ENCODE measurements at places on chromosomes 7 and 10. TPM values are rescaled to one million over a fixed set of nuclear protein-coding genes. Genes with fewer than 3 reads are reported as not detected.

- H3K4me3 ChIP-seq, result no peak overlapping the region
- no peaks in the 10 kb centered on the region for H3K27me3 ChIP-seq
- no peak for DNase-seq
- H3K36me3 ChIP-seq, result peaks cover 8% of the 10 kb centered on the region
These were observed 50.9 kb downstream of the ICA1 start for GRCh38 chr7:8210845-8211724.

DNA sequence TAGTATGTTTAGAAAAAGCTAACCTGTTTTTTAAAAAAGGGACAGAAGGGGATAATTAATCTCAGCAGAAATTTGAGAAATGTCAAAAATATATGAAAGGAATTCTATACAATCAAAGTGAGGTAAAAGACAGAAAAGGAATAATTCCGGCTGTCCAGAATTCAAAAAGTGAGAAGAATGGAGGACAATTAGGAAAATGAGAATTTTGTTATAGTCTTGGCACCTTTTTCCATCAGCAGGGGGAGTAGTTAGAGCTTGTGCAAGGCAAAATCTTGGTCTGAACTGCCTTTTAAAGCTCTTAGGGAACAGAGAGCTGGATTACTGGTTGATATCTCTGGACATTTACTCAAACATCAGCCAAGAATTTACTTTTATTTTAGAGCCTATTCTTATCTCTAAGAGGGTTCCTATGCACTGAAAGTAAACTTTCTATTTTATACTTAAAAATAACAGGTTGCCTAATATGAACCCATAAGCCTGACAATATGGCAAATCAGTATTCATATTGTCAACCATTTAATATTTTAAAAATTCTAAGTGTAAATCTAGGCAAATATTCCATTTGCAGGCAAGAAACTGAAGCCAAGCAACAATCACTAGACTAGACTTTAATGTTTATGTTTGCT lies 185.6 kb downstream of the ANK3 start:
- H3K27me3 ChIP-seq, result no peaks in the 10 kb centered on the region
- H3K4me1 ChIP-seq, result no peaks in the 10 kb centered on the region
- H3K27ac ChIP-seq, result no peak overlapping the region
- H3K36me3 ChIP-seq, result no peaks in the 10 kb centered on the region
- no peak overlapping the region for H3K4me3 ChIP-seq

- no peak overlapping the region for H3K27ac ChIP-seq
- peaks cover 2% of the 10 kb centered on the region for H3K4me1 ChIP-seq
- no peaks in the 10 kb centered on the region for H3K27me3 ChIP-seq
- no peak overlapping the region for H3K4me3 ChIP-seq
- peaks cover 39% of the 10 kb centered on the region for H3K36me3 ChIP-seq
These were observed 49.1 kb downstream of the NCAPG2 start for GRCh38 chr7:158655507-158655906.

Gene LOXL4
- 1.2 TPM for polyA plus RNA-seq

DNA sequence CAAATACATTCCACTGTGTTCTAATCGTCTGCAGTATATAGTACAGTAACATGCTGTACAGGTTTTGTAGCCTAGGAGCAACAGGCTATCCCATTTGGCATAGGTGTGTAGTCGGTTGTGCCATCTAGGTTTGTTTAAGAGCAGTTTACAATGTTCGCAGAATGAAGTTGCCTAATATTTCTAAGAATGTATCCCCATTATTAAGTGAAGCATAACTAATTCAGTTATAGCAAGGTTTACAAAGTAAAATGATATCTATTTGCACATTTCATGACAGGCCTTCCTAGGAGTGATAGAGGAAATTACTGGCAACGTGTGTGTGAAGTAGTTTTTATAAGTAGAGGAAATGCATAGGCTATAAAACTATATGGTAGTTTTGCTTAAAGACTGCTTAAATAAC lies 4.0 kb downstream of the CREM start:
- H3K4me1 ChIP-seq, result peaks cover 47% of the 10 kb centered on the region
- DNase-seq, result peak; percentile 38
- no peaks in the 10 kb centered on the region for H3K36me3 ChIP-seq
- H3K4me3 ChIP-seq, result no peak overlapping the region
- H3K27me3 ChIP-seq, result no peaks in the 10 kb centered on the region
- peak overlapping the region; percentile 7 for H3K27ac ChIP-seq

Gene NEUROG3
- not detected for polyA plus RNA-seq

DNA sequence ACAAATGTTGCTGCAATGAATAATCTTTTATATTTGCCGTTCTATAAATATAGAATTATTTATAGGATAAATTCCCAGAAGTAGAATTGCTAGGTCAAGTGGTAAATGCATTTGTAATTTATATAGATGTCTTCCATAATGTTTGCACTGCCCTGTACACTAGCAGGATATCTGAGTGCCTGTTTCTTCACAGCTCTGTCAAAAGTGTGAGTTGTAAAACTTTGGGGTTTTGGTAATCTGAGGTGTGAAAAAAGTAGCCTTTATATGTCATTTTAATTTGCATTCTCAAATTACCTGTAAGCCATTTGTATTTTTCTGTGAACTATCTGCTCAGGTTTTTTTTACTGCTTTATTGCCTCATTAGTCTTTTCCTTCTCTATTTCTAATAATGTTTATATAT lies 271.2 kb downstream of the NEBL start:
- H3K36me3 ChIP-seq, result no peaks in the 10 kb centered on the region
- no peak overlapping the region for H3K27ac ChIP-seq
- H3K4me3 ChIP-seq, result no peak overlapping the region
- H3K4me1 ChIP-seq, result peaks cover 4% of the 10 kb centered on the region

Gene PIP
- not detected for polyA plus RNA-seq

- no peaks in the 10 kb centered on the region for H3K36me3 ChIP-seq
- H3K27ac ChIP-seq, result no peak overlapping the region
- H3K4me3 ChIP-seq, result no peak overlapping the region
- no peaks in the 10 kb centered on the region for H3K4me1 ChIP-seq
- no peaks in the 10 kb centered on the region for H3K27me3 ChIP-seq
- peak; percentile 8 for DNase-seq
These were observed 11.5 kb downstream of the OR6B1 start for GRCh38 chr7:144011458-144012230.

- no peak overlapping the region for H3K4me3 ChIP-seq
- no peak for DNase-seq
- H3K27me3 ChIP-seq, result no peaks in the 10 kb centered on the region
- H3K27ac ChIP-seq, result no peak overlapping the region
These were observed 190.8 kb downstream of the GFRA1 start for GRCh38 chr10:116082206-116082605.

- H3K27me3 ChIP-seq, result peaks cover 100% of the 10 kb centered on the region
- no peak overlapping the region for H3K4me3 ChIP-seq
- no peak overlapping the region for H3K27ac ChIP-seq
These were observed 14.5 kb downstream of the LBX1 start for GRCh38 chr10:101214446-101215396.

Gene IFIT1B
- polyA plus RNA-seq, result not detected

Gene TAS2R3
- not detected for polyA plus RNA-seq

Gene RELN
- polyA plus RNA-seq, result 0.19 TPM

Gene CCL24
- polyA plus RNA-seq, result not detected
